Muscle of leg (tissue), 16 donors: ENCODE measurements at places on chromosomes 3 and 15. TPM values are rescaled to one million over a fixed set of nuclear protein-coding genes. Genes with fewer than 3 reads are reported as not detected.

DNA sequence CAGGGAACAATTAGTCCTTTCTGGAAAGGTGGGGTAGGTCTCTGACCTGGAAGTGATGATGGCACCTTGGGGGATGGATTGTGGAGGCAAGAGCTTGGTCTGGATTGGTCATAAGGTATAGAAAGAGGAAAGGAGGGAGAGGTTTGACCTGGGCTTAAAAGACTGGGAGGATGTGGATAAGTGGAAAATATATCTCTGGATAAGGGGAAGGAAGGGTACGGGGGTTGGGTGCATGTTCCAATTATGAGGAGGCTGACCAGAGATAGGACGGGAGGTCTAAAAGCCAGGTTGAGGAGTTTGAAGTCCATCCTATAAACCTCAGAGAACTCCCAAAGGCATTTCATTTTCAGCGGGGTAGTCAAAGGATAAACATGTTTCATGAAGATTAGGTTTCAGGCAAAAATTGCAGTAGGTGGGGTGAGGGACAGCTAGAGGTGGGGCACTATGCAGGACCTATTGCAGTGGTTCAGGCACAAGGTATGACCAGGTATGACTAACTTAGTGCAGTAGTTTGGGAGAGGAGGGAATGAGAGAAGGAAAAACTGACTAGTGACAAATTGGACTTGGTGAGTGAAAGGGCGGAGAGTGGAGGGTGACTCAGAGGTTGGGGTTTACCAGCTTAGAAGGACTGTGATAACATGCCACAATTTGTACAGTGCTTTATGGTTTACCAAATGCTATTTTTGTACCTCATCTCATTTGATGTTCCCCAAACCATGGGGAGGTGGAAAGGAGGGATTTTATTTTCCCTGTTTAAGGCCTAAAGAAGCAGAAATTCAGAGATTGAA is 10.7 kb downstream of the PDE8A start:
- DNase-seq, result no peak
- no peak overlapping the region for H3K4me3 ChIP-seq
- H3K27me3 ChIP-seq, result no peaks in the 10 kb centered on the region
- no peak overlapping the region for H3K27ac ChIP-seq

- H3K36me3 ChIP-seq, result no peaks in the 10 kb centered on the region
- H3K4me1 ChIP-seq, result no peaks in the 10 kb centered on the region
- H3K27me3 ChIP-seq, result no peaks in the 10 kb centered on the region
- H3K4me3 ChIP-seq, result no peak overlapping the region
- DNase-seq, result no peak
These were observed 396.5 kb downstream of the FHIT start for GRCh38 chr3:60854791-60855190.

DNA sequence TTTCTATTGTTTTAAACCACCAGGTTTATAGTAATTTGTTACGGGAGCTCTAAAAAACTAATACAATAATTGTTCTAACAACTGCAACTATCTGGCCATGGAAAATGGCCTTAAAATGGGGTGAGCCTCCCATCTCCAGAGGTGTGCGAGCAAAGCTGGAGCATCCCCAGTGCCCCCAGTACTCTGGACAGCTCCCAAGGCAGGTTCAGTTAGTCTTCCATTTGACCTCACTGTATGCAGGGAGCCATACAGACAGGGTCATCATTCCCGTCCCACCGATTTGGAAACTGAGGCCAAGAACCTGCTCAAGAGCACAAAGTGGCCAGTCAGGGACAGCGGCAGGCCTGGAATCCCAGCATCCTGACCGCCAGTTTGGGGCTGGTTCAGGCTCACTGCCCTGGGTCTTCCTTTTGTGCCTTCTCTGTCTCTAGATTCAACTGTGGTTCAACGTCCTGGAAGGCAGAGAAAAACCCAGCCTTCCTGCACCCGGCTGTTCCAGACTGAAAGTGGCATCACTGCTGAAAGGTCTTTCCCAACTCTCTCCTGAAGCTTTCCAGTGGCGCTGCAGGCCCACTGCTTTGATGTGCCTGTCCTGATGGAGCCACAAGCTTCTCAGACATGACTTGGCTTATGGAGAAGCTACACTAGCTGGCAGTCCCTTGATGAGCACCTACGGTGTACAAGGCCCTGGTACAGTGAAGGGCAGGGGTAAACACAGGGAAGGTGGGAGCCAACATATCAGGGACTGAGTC is 76.6 kb upstream of the LINGO1 start:
- H3K36me3 ChIP-seq, result no peaks in the 10 kb centered on the region
- H3K27me3 ChIP-seq, result peaks cover 2% of the 10 kb centered on the region
- no peak overlapping the region for H3K27ac ChIP-seq
- H3K4me3 ChIP-seq, result no peak overlapping the region
- no peak for DNase-seq
- H3K4me1 ChIP-seq, result no peaks in the 10 kb centered on the region

- no peaks in the 10 kb centered on the region for H3K36me3 ChIP-seq
- no peak for DNase-seq
- H3K27ac ChIP-seq, result no peak overlapping the region
- H3K4me1 ChIP-seq, result no peaks in the 10 kb centered on the region
- no peaks in the 10 kb centered on the region for H3K27me3 ChIP-seq
- H3K4me3 ChIP-seq, result no peak overlapping the region
These were observed 33.9 kb upstream of the MBNL1 start for GRCh38 chr3:152234657-152235375.

DNA sequence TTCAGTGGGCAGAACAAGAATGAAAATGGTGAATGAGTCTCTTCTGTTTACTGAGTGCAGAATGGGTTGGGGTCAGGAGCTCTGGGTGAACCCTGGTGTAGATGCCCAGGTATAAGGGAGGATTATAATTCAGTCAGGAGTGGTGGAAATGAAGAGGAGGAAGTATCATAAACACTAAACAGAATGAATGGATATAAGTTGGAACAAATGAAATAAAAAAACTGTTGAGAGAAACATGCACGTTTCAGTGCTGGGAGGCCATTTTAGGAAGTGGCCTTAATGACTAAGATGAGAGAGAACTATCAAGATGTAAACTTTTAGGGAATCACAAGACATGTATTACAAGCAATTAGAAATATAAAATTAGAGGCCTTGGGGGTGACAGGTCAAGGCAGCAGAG is 32.8 kb upstream of the LEKR1 start:
- H3K4me3 ChIP-seq, result no peak overlapping the region
- no peak overlapping the region for H3K27ac ChIP-seq
- no peaks in the 10 kb centered on the region for H3K36me3 ChIP-seq
- no peaks in the 10 kb centered on the region for H3K4me1 ChIP-seq
- no peaks in the 10 kb centered on the region for H3K27me3 ChIP-seq
- DNase-seq, result no peak

Gene CASR
- not detected for total RNA-seq

Gene LMAN1L
- 0.04 TPM for total RNA-seq

Gene PAQR5
- total RNA-seq, result 0.13 TPM

Gene RTP3
- total RNA-seq, result 0.04 TPM

Gene ZNF80
- 0.04 TPM for total RNA-seq

Gene INSYN1
- total RNA-seq, result 5.7 TPM

Gene FANCD2OS
- total RNA-seq, result not detected
